CD14-positive monocyte (primary cell): ENCODE measurements at places on chromosomes 3 and 15. TPM values are rescaled to one million over a fixed set of nuclear protein-coding genes. Genes with fewer than 3 reads are reported as not detected.
A peak's percentile ranks its signal among the peaks of the same experiment; 100 is the strongest.

DNA sequence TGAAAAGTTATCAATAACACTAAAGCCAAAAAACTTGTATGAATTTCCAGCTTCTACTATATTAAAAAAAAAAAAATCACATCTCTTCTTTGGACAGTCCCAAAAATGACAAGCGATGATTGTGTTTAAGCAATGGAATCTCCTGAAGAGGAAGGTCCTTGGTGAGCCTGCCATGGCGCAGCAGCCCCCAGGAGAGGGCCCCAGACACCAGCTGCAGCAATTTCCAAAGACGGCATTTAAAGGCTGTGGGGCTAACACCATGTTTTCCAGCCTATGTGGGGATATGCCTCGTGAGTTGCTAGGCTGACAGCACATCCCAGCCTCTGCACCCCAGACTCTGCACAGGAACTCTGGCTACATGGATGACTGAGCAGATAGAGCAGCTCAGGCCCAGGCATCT is 14.7 kb downstream of the SKIC8 start:
- H3K4me1 ChIP-seq, result no peaks in the 10 kb centered on the region
- no peak overlapping the region for H3K27ac ChIP-seq
- no peak overlapping the region for H3K4me3 ChIP-seq
- H3K27me3 ChIP-seq, result no peaks in the 10 kb centered on the region
- H3K36me3 ChIP-seq, result peaks cover 100% of the 10 kb centered on the region

ROBO1 gene
- 0.10 TPM for polyA plus RNA-seq

SLC12A1 gene
- polyA plus RNA-seq, result not detected

MYLK gene
- polyA plus RNA-seq, result 0.23 and 0.35 TPM in 2 replicates

ZNF620 gene
- 0.22 and 0.67 TPM in 2 replicates for polyA plus RNA-seq

CELF6 gene
- polyA plus RNA-seq, result not detected

P2RY13 gene
- polyA plus RNA-seq, result 104 and 144 TPM in 2 replicates

XCR1 gene
- 0.05 TPM for polyA plus RNA-seq

GRCh38 chr15:84736375-84736774 is 12.0 kb upstream of the ZNF592 start:
- H3K4me1 ChIP-seq, result peaks cover 52% of the 10 kb centered on the region
- no peak overlapping the region for H3K4me3 ChIP-seq
- H3K27ac ChIP-seq, result peak overlapping the region; percentile 99
- no peaks in the 10 kb centered on the region for H3K36me3 ChIP-seq

DNA sequence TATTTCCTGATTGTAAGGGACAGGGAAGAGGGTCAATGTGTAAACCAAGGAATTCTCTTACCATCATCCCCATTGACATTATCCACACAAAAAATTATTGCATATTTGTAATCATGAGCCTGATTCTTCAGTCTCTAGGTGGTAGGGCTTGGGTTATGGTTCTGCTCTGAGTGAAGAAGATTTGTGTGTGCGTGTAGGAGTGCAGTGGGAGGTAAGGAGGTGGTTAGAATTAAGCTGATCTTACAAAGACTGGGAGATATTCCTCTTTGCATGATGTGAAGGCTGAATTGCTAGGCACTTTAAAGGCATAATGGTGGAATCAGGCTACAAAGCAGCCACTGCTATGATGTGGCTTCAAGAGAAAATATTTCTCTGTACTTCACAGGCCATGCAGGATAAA is 23.0 kb upstream of the MINDY4B start:
- H3K27me3 ChIP-seq, result no peaks in the 10 kb centered on the region
- no peak overlapping the region for H3K27ac ChIP-seq
- no peak for DNase-seq
- peaks cover 7% of the 10 kb centered on the region for H3K4me1 ChIP-seq
- H3K4me3 ChIP-seq, result no peak overlapping the region

DNA sequence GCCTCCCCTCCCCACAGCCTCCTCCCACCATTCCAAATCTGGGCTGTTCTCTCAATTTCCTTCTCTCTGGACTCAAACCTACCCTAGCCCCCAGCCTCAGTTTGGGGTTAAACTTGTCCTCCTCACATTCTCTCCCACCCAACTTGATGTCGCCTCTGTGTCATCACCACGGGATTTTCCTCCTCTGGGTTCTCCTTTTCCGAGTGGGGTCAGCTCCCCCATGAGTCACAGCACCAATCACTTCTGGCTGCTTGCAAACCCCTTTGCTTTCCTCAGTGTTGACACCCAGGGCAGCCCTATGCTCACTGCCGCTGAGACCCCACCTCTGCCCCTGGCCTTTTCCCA is 451 bp downstream of the CCR5AS start:
- H3K36me3 ChIP-seq, result peaks cover 9% of the 10 kb centered on the region
- no peak overlapping the region for H3K4me3 ChIP-seq
- H3K4me1 ChIP-seq, result peaks cover 47% of the 10 kb centered on the region
- H3K27me3 ChIP-seq, result no peaks in the 10 kb centered on the region
- H3K27ac ChIP-seq, result peak overlapping the region; percentile 97
- DNase-seq, result peak; percentile 99

BSN gene
- not detected for polyA plus RNA-seq

CCR3 gene
- polyA plus RNA-seq, result 0.22 and 0.44 TPM in 2 replicates

TUSC7 gene
- not detected in 2 replicates for polyA plus RNA-seq

GRCh38 chr3:15629860-15630597 is 28.5 kb downstream of the BTD start:
- H3K27me3 ChIP-seq, result no peaks in the 10 kb centered on the region
- peak overlapping the region; percentile 23 for H3K4me3 ChIP-seq
- peak; percentile 81 for DNase-seq
- H3K36me3 ChIP-seq, result no peaks in the 10 kb centered on the region
- H3K27ac ChIP-seq, result no peak overlapping the region

STAG1 gene
- polyA plus RNA-seq, result 2.2 and 7.5 TPM in 2 replicates

FAM227B gene
- 0.49 TPM for polyA plus RNA-seq

- no peaks in the 10 kb centered on the region for H3K4me1 ChIP-seq
- DNase-seq, result no peak
- peaks cover 46% of the 10 kb centered on the region for H3K36me3 ChIP-seq
- no peaks in the 10 kb centered on the region for H3K27me3 ChIP-seq
- no peak overlapping the region for H3K4me3 ChIP-seq
These were observed 58.1 kb downstream of the SNX4 start for GRCh38 chr3:125461896-125462295.

DNA sequence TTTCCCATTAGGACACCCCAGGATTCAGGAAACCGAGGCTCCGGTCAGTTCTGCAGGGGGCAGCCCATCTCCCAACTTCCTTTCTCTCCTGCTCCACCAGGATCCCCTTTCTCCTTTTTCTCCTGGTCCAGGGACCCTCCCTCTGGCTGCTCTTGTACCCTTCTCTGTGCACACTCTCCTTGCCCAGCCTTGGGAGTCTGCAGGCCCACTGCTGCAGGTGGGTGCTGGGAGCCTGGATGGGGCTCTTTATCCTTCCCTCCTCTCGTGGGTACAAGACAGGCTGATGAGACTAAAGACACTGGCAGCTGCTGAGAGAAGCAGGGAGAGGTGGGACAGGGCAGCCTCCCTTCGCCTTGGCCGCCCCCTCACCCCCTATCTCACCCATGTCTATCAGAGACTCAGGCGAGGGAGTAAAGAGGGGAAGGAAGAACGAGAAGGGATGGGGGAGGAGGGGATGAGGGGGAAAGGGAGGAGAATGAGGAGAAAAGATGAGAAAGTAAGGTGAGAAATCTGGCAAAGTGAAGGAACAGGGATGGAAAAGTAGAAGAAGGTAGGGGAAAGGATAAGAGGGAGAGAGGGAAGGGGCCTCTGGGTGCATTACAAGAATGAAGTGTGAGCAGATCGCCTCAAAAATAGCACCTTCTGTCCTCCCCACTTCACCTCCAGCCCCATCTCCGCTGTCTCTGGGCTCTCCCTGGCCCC is 45.2 kb downstream of the ITGA11 start:
- H3K27me3 ChIP-seq, result no peaks in the 10 kb centered on the region
- peaks cover 14% of the 10 kb centered on the region for H3K4me1 ChIP-seq
- no peak overlapping the region for H3K27ac ChIP-seq

AQR gene
- polyA plus RNA-seq, result 8.4 TPM
